ENCODE measurements at places on chromosomes 7 and 10.
A peak's percentile ranks its signal among the peaks of the same experiment; 100 is the strongest.

GRCh38 chr7:90469554-90469953 lies at the start of gene PTTG1IP2:
TSS of gene PTTG1IP2 (plus strand) at chr7:90469639. CDS start at chr7:90469787, 148 bp downstream.
- DNase-seq, result no peak

DNA sequence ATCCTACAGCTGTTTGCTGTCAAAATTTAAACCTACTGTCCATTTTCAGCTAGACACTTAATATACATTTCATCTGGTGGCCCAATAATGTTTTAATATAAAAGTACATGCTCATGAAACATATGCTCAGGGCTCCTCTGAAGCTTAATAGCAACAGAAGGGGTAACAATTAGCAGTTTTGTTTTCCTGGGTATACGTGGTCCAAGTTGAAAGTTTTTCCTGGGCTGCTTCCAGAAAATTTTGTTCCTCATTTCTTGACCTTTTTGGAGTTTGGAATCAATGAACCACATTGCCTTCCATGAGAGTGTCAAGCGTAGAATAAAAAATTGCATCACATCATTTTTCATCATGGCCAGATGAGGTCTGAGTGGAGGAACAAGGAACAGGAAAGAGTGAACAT lies 537.3 kb upstream of the MGMT start:
- DNase-seq, result no peak

GRCh38 chr10:20485554-20485953 lies 411.6 kb downstream of the NEBL start:
- no peak for DNase-seq

GRCh38 chr7:32583791-32584190 lies 88.5 kb downstream of the AVL9 start:
- peak; percentile 96 for DNase-seq

- DNase-seq, result no peak
Observed at GRCh38 chr10:94085766-94086437, 92.2 kb downstream of the PLCE1 start.

DNA sequence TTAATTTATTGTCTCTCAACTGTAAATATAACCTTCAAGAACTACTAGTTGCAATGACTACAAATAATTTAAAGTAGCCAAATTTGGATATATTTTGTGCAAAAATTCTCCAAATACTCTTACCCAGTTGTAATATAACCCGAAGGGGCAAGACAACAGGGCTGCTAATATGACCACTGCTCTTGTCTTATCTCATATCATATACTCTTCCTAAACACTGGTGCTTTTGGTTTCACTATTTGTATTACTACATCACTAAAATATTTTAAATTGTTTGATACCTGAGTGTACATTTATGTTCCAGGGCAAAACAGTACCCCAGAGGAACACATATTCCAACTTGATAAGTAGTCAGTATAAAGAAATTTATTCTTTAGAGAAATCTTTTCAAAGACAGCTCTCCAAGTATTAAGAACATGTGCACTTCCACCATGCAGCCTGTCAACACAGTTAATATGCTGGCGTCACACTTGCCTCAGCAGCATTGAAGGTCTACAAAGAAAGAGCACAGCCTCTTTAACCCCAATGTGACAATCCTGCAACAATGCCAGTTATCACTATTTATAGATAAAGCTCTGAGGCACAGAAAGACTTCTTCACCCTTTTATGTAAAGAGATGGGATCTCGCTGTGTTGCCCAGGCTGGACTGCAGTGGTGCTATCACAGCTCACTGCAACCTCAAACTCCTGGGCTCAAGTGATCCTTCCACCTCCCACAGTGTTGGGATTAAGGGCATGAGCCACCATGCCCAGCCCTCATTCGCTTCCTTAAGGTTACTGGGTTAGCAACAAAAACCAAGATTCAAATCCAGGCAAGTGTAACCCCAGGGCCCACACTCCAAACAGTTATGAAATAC lies 37.8 kb downstream of the RHEB start:
- DNase-seq, result no peak

- DNase-seq, result no peak
Observed at GRCh38 chr10:71294856-71295255, 24.2 kb upstream of the SLC29A3 start.

GRCh38 chr7:92834507-92835260 lies 1.7 kb downstream of the CDK6 start:
- no peak for DNase-seq

DNA sequence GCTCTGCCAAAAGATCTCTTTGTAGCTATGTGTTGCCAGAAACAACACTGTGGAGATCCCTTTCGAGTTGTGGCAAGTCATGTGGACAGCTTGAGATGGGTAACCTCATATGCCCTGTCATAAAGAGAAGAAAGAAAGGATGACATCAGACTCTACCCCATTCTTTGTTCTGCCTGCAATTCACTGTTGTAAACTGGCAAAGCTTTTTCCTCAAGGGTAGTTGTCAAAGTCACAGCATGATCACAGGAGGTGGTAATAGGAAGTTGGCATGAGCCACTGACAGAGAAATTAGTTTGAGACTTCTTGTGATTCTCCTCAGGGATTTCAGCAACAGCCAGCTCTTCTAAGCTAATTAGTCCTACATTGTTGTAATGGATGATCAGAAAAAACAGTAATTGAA lies 19.4 kb upstream of the MINDY3 start:
- no peak for DNase-seq

DNA sequence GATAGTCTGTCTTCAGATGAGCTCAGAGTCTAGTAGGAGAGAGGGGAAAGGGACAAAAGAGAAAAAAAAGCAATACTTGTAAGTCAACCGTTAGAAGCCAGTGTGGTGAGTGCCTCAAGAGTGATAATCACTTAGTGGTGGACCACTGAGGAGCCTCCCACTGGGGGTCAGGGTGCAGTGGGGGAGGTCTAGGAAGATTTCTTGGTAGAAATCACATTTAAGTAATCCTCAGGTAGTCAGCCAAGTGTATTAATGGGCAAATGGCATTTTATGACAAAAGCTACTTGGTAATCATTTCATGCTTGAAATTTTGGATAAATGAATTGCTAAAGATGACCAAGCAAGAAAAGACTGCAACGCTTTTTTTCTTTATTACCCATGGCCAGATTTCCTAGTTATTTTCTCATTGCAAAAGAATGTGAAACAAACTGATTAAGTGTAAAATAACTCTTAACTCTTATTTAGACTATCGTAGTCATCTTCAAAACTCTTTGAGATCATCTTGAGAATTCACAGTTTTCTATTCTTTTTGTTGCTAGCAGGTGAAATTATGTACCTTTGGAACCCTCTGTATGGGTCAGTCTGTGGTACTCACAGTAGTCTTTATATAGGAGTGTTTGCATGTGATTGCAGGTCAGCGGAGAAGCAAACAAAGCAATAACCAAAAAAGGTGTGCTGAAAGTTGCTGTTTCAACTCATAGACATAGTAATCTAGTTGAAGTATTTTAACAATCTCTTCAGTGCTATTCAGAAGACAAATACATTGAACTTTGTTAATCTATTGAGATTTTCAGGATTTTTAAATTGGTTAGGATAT lies 63.9 kb downstream of the PPP1R9A start:
- DNase-seq, result no peak

GRCh38 chr7:31633467-31633866 lies 53.5 kb upstream of the PPP1R17 start:
- DNase-seq, result no peak

DNA sequence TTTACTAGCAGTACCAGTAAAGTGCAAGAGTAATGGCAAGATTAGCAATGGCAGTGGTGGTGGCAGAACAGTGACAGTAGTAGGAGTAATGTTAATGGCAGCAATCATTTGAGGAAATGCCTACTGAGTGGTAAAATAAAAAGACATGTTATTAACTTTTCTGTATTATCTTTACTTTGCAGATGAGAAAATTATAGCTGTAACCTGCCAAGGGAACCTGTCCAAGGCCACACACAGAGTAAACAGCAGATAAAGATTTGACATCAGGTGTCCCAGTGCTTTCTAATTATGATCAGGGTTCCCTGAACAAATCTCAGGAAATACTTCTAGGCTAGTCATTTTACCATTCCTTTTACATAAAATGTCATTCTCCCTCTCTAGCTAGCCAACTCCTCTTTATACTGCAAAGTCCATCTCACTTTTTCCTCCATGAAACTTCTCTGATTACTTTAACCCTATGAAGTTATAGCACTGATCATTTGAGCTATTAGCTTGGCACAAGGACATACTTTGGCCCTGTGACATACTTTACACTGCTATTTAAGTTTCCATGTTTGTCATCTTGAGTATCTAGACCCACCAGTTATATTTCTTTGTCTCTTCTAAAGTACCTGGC lies 219.1 kb downstream of the TAX1BP1 start:
- no peak for DNase-seq

DNA sequence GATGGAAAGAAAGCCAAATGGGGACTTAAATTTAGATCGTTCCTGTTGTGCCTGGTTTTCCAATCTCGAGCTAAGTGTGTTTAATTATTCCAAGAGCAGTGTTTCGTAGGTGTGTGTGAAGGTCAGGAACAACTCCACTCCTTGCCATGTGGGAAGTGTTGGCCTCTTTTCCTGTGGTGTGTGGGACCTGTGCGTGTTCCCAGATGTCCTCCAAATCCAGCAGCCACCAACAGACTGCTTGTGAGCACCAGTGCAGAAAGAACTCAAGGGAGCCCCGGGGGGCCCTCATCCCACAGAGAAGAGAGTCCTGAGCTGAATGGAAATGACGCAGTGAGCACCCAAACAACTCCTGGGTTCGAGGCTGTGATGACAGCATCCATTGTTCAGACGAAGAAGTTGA lies 227.7 kb downstream of the TMEM178B start:
- DNase-seq, result no peak

GRCh38 chr10:110783509-110784107 lies 88.1 kb upstream of the PDCD4 start:
- DNase-seq, result no peak

DNA sequence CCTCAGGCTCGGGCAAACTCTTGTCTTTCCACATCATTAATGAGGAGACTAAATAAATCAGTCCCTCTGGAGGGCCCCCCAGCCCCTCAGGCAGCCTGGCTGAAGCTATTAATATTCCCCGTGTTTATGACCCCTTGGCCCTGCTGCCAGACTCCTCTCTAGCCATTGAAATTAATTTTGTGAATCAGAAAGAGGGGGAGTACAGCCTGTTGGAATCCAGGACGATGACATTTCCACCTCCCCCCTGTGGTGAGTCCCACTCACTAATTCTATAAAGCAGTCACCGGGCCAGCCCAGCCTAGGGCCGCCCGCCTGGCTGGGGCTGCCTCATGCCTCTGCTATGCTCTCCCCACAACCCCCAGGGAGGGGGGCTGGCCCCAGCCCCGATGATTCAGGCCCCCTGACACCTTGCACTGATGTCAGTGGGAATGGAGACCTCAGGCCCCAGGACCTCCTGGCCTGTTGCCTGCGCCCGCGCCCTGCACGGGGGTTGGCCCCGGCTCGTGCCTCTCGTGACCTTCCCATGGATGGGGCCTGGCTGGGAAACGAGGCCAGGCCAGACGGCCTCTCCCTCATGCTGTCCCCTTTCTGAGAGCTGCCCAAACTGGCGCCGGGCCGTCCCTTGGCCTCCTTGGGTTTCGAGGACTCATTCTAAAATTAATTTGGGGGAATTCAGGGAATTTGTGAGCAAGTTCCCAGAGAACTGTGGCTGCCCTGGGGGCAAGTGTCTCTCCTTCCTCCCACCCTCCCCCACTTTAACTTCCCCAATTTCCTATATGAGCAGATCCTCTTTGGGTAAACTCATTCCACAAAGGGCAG lies 34.0 kb downstream of the TMEM270 start:
- DNase-seq, result no peak

Measured in HFF-Myc (cell line).